Breast epithelium (tissue), 4 donors: ENCODE measurements at places on chromosomes 5 and 9.

- no peak overlapping the region for H3K4me3 ChIP-seq
- H3K36me3 ChIP-seq = no peaks in the 10 kb centered on the region
- DNase-seq = no peak
Measured at GRCh38 chr9:137299203-137299565, 2.9 kb downstream of the NRARP start.

DNA sequence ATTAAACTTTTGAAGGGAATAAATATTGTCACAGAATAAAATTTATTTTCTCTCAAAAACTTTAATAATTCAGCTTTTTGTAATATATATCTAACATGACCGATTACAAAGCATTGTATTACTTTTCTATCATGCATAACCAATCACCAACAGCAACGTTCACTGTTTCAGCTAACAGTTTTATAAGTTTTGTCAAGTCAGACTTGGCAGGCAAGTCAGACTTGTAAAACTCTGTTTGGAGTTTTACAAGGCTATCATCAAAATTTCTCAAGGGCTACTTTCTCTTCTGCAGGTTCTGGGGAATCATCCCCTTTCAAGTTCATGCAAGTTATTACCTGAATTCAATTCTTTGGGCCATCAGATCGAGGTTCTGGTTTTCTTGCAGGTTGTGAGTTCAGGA, 347.2 kb downstream of the CTNND2 start:
- H3K4me3 ChIP-seq = no peak overlapping the region
- no peaks in the 10 kb centered on the region for H3K27me3 ChIP-seq
- no peaks in the 10 kb centered on the region for H3K36me3 ChIP-seq
- H3K4me1 ChIP-seq = no peaks in the 10 kb centered on the region
- no peak overlapping the region for H3K27ac ChIP-seq
- no peak for DNase-seq

DNA sequence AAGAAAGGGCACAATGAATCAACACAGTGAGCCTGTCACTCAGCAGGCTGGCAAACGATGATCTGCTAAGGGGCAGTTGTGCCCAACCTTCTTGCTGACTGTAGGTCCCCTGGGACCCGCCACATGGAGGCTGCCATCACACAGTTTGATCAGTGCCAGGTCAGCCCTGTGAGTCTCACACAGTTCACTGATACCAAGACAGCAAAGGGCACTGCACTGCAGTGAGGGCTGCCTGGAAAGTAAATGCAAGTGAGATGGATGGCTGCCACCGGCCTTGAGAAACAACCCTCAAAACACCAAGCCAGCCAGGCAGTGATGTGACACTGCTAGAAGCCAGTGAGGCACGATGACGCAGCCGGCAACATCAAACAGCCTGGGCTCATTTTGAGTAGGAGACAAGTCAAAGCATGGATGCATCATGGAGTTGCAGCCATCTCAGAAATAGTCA, 30.3 kb downstream of the FOXD1 start:
- no peak overlapping the region for H3K4me3 ChIP-seq
- no peak overlapping the region for H3K27ac ChIP-seq
- peaks cover 76% of the 10 kb centered on the region for H3K27me3 ChIP-seq

DNA sequence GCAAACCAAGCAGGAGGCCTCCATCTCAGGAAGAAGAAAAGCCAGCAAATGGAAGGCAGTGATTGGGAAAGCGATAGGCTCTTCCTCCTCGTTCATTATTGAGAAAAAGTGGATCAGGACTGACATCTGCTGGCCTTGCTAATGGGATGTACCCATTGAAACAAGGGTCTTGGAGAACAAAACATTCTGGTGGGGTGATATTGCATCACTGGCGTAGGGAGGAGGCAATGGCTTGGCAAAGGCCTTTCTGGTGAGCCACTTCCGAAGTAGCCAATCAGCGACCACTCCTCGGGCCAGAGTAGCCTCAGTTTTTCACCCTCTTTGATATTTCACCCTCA, 86.7 kb upstream of the NFIB start:
- H3K4me3 ChIP-seq = peak overlapping the region; percentile 23
- H3K4me1 ChIP-seq = no peaks in the 10 kb centered on the region
- H3K27ac ChIP-seq = no peak overlapping the region
- DNase-seq = no peak
- no peaks in the 10 kb centered on the region for H3K27me3 ChIP-seq
- no peaks in the 10 kb centered on the region for H3K36me3 ChIP-seq

DNA sequence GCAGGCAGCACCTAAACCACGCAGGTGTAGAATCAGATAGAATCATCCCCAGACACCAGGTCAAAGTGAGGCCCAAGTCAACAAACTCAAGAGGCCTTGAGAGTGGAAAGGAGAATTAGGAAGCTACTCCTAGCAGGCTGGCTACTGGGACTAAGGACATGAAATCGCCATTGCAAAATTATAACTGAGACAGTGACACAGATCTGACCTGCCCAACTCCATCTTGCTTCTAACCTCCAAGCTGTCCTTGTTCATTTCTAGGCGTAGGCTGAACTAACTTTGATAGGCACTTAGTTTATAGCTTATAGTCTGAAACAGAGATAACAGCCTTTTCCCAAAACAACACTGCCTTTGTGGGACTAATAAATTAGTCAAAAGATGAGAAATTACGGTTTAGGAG, 52.8 kb downstream of the ACTL7B start:
- no peak for DNase-seq
- H3K36me3 ChIP-seq = no peaks in the 10 kb centered on the region
- H3K27me3 ChIP-seq = no peaks in the 10 kb centered on the region
- no peaks in the 10 kb centered on the region for H3K4me1 ChIP-seq
- H3K4me3 ChIP-seq = no peak overlapping the region
